ENCODE measurements at places on chromosomes 1 and 21.

GRCh38 chr21:22535630-22536029, 1537.4 kb downstream of the NCAM2 start:
- no peak for DNase-seq

DNA sequence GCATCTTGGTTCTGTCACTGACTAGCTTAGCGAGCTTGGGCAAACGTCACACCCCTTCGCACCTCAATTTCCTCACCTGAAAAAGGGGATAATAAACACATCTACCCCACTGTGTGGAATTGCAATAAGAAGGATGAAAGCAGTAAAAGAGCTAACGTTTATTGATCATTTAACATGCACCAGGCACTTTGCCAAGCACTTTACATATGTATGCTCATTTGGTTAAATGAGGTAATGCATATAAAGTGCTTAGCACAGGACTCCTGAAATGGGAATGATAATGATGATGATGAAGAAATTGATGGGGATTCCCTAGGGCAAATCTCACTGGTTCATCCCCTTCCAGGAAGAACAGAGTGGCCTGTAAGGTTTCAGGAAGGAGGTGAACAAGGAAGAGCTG, 4.8 kb downstream of the NKAIN1 start:
- no peak for DNase-seq

DNA sequence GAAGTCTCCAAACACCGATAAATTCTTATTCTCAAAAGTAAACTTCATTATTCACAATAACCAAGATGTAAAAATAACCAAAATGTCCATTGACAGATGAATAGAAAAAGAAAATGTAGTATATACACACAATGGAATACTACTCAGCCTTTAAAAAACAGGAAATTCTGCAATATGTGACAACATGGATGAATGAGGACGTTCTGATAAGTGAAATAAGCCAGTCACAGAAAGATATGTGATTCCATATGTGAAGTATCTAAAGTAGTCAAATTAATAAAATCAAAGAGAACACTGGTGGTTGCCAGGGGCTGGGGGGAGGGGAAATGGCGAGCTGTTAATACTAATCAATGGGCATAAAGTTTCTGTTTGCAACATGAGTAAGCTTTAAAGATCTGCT, 36.0 kb downstream of the LRRC8C start:
- no peak for DNase-seq

GRCh38 chr1:199868777-199869176, 158.7 kb upstream of the NR5A2 start:
- no peak for DNase-seq

DNA sequence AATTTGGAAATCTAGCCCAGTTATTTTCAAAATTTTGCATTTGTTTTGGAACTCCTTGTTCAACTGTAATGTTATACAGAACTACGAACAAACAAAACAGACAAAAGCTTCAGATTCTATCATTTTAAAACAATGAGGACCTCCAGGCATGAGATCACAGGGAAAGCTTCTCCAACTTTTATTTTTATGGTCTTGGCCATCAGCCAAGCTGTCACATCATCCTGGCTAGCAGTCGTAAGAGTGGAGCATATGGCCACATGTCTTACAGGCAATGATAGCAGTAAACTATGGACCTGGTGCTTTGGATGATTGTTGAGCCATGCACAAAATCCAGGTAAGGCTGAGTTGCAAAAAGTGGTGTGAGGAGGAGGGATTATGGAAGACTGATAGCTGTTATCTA, 299.6 kb downstream of the LMX1A start:
- no peak for DNase-seq

DNA sequence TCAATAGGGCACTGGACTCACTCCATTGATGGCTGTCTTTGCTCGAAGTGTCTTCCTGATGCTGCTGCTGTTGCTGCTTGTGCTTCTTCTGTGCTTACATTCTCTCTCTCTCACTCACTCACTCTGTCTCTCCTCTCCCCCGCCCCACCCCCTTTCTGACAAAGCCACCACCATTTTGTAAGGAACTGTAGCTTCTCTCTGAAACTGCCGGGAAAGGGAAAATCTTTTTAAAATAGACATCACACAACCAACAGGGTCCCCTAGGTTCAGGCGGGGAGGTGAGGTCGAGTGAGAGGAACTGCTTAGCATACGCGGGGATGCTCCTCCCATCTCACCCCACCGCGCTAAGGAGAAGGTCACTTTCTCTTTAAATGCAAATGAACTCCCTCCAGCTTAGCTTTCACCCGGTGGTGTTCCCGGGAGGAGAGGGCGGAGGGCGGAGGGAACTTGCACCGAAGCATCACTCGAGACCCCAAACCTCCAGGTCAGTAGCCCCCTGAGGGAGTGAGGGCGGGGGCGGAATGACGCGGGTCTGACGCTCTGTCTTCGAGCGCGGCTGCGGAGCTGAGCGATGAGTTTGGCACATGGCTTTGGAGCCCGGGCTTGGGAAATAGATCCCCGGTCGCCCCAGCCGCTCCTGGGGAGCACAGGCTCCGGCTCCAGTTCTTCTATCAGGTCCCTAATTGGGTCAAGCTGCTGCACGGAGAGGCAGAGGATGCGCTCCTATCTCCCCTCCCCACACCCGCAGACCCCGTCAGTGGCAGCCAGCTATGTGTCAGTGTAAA, at the start of gene CCDC28B:
Gene CCDC28B, plus strand, starts transcription at position 370 of the 785 bp plus-strand sequence. CDS start 1,341 bp downstream, outside the sequence.
- DNase-seq, result peak; percentile 40
